ENCODE measurements at places on chromosomes 2 and 18.
A peak's percentile ranks its signal among the peaks of the same experiment; 100 is the strongest.

- DNase-seq, result peak; percentile 55
Observed at GRCh38 chr2:240640939-240641338, 15.7 kb downstream of the GPR35 start.

- no peak for DNase-seq
Observed at GRCh38 chr2:7436096-7436906, 519.1 kb downstream of the RNF144A start.

DNA sequence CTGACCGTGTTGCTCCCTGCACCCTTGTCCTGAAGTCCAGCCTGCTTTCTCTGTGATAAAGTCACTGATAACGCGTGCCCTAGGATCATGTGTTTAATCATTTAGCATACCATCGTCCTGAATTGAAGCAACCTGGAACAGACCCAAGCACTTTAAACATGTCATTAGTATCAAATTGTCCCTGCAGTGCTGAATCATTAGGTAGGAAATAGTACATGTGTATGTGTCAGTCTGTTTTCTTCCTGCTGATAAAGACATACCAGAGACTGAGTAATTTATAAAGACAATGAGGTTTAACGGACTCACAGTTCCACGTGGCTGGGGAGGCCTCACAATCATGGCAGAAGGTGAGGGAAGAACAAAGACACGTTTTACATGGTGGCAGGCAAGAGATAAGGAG lies 2.8 kb downstream of the ASB18 start:
- no peak for DNase-seq

DNA sequence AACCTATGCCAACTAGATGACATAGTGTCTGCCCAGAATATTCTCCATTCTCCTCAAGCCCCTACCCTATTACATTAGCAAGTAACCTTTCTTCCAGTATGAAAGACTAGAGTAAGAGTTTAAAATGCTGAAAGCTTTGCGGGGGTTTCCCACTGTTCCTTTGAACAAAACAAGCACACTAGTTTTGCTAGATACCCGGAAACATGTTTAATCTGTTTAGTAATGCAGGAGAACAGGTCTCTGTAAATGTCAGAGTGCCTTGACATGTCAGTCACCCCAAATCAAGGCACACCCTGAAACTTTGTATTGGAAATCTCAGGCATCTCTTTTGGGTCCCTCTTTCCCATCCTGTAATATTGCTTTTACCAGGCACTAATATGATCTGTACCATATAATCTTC lies 11.6 kb downstream of the GALNT5 start:
- DNase-seq, result no peak

- DNase-seq, result no peak
Observed at GRCh38 chr18:3691705-3692104, 241.7 kb downstream of the TGIF1 start.

- DNase-seq, result no peak
Observed at GRCh38 chr2:241561832-241562231, 3.3 kb downstream of the BOK start.

GRCh38 chr2:187567126-187567525 lies 12.9 kb upstream of the TFPI start:
- no peak for DNase-seq

DNA sequence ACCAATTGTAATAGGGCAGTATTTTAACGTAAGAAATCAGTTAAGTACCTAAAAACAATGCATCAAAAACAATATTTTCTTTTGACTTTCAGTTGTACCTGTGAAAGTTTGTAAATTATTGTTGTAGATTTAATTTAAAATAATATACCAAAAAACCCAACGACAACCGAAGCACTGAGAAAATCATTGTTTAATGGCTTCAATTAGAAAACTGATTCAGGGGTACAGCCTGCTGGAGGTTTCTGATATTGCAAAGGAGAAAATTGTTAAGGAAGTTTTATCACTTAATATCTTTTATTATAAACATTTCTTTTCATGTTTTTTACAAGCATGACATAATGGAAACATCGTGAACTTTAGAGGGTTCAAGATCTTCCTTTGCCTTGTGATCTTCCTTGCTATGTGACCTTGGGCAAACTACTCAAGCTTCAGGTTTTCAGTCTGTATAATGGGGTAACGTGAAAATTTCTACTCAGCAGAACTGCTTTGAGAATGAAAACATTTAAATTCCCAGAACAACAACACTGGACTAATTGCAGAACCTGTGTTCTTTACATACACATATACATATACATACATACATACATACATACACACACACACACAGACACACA lies 76.3 kb upstream of the GLS start:
- no peak for DNase-seq

GRCh38 chr2:124325667-124326440 lies 300.8 kb downstream of the CNTNAP5 start:
- peak; percentile 16 for DNase-seq

- DNase-seq, result peak; percentile 13
Observed at GRCh38 chr2:232538671-232539070, 821 bp upstream of the CHRNG start.

- no peak for DNase-seq
Observed at GRCh38 chr2:219851801-219852481, 224.5 kb downstream of the SLC4A3 start.

GRCh38 chr2:75031171-75031570 lies 72.7 kb downstream of the POLE4 start:
- no peak for DNase-seq

- DNase-seq, result no peak
Observed at GRCh38 chr2:213818436-213818835, 534.2 kb downstream of the SPAG16 start.

GRCh38 chr2:168663993-168664392 lies 138.4 kb upstream of the NOSTRIN start:
- no peak for DNase-seq

GRCh38 chr2:65495251-65495877 lies 63.0 kb upstream of the SPRED2 start:
- no peak for DNase-seq

DNA sequence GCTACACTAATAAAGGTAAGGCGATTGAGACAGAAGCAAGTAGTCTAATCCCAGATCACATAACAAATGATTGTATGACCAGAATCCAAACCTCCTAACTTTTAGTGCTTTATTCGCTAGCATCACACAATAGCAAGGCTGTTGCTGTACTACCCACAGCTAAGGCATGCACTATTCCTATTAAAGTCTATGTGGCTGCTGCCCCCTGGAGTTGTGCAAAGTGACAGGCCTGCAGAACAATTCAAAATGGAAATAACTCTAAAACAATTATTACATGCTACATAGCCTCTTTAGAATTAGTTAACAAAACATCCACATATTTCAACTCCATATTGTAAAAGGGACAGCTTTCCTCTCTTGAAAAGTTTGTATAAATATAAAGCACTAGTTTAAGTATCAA lies 6.0 kb downstream of the ERBB4 start:
- no peak for DNase-seq

GRCh38 chr2:150977296-150977695 lies 284.4 kb downstream of the RBM43 start:
- DNase-seq, result no peak

- no peak for DNase-seq
Observed at GRCh38 chr2:74212702-74213410, 14.4 kb downstream of the MTHFD2 start.

- DNase-seq, result no peak
Observed at GRCh38 chr2:64840426-64840881, 148.7 kb upstream of the SLC1A4 start.

- no peak for DNase-seq
Observed at GRCh38 chr2:8378016-8378810, 303.6 kb upstream of the ID2 start.
